NCI-H460 (cell line): ENCODE measurements at places on chromosomes 13 and 19. TPM values are rescaled to one million over a fixed set of nuclear protein-coding genes. Genes with fewer than 3 reads are reported as not detected.

- no peak for DNase-seq
Observed at GRCh38 chr19:55305491-55305890, 19.6 kb downstream of the TMEM150B start.

Gene MISP
- 24.1 and 30.1 TPM in 2 replicates for total RNA-seq

DNA sequence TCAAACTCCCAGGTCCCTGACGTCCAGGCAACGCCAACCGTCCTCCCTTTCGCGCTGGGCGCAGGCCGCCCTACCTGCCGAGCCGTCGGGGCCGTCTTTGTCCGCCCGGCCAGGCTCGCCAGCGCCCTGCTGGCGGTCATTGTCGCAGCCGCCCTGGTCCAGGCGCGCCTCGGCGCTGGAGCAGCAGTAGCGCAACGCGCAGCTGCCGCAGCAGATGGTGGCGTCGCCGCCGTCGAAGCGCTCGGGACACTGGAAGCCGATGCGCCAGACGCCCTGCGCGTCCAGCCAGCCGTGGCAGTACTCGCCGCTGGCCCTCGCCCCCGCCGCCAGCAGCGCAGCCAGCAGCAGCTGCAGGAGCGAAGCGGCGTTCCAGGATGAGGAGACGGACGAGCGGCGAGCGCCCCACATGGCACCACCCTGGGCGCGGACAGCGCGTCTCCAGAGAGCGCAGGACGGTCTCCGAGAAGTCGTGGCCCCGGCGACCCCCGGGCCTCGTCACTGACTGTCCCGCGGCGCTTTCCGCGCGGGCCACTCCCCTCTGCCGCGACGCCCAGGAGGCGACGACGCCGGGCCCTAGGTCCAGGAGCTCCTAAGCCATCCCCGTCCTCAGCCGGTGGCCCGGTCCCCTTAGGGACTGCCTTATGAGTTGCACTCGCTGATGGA, 1.1 kb downstream of the SHISA2 start:
- DNase-seq: no peak

GRCh38 chr19:4830332-4830731, 1.2 kb downstream of the TICAM1 start:
- DNase-seq: no peak

- no peak for DNase-seq
Observed at GRCh38 chr19:4717966-4718701, 5.5 kb downstream of the DPP9 start.

DNA sequence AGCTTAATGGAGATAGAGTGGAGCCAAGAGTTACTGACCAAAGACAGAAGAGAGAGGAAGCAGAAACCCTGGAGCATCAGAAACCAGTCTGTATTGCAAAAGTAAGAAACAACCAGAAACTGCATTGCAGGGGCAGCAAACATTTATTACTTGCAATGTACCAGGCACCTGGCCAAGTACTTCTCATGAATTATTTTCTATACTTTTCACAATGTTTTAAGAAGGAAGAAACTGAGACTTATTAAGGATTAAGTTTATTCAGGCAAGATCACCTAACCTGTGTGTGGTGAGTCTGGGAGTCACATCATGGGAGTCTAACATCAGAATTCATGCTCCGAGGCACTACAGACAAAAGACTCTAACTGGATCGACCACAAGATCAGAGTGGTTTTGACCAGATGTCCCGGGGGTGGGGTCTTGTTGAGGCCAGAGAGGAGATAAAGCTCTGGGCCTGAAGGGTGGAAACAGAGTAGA, 47.4 kb downstream of the TNFRSF19 start:
- no peak for DNase-seq

DNA sequence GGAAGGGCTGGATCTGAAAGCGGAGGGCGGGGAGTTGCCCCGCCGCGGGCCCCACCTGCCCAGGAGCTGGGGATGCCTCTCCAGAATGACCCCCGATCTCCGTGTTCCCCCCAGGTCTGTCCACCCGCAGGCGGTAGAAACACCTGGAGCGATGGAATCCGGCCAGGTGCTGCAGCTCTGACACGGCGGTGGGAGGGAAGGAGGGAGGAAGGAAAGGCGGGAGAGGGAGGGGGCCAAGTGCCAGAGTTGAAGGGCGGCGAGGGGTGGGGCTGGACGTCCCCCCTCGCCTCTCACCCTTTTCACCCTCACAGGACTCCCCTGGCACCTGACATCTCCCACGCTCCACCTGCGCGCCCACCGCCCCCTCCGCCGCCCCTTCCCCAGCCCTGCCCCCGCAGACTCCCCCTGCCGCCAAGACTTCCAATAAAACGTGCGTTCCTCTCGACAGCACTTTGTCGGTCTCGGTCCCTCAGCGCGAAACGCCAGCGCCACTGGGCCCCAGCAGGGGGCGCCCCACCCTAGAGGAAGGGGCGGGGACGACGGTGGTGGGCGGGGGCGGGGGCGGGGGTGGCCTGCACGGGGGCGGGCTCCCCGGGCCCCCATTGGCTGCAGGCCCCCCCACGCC, 337 bp upstream of the FXYD7 start:
- no peak for DNase-seq

- DNase-seq: no peak
Observed at GRCh38 chr13:66915596-66916185, 314.4 kb downstream of the PCDH9 start.

Gene KLK6
- total RNA-seq: not detected in 2 replicates

DNA sequence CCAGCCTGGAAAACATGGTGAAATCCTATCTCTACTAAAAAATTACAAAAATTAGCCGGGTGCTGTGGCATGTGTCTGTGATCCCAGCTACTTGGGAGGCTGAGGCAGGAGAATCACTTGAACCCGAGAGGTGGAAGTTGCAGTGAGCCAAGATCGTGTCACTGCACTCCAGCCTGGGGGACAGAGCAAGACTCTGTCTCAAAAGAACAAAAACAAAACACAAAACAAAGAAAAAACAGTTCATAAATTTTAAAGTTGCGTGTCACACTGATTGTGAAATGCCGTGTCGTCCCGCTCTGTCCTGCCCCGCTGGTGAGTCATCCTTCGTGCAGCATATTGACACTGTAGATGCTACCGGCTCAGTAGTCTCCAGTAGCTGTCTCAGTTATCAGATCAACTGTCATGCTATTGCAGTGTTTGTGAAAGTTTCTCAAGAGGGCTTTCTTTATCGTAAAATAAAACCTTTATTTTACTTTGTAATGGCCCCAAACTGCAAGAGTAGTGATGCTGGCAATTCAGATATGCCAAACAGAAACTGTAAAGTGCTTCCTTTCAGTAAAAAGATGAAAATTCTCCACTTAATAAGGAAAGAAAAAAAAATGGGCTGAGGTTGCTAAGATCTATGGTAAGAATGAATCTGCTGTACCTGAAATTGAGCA, 36.4 kb upstream of the IGFL1 start:
- peak; percentile 80 for DNase-seq

GRCh38 chr19:11203194-11204075, 6.1 kb upstream of the KANK2 start:
- no peak for DNase-seq
